Activated gamma-delta T cell (primary cell): ENCODE measurements at places on chromosomes 1 and 21.

GRCh38 chr1:226793620-226794276 is 54.7 kb upstream of the ITPKB start:
- DNase-seq, result no peak

DNA sequence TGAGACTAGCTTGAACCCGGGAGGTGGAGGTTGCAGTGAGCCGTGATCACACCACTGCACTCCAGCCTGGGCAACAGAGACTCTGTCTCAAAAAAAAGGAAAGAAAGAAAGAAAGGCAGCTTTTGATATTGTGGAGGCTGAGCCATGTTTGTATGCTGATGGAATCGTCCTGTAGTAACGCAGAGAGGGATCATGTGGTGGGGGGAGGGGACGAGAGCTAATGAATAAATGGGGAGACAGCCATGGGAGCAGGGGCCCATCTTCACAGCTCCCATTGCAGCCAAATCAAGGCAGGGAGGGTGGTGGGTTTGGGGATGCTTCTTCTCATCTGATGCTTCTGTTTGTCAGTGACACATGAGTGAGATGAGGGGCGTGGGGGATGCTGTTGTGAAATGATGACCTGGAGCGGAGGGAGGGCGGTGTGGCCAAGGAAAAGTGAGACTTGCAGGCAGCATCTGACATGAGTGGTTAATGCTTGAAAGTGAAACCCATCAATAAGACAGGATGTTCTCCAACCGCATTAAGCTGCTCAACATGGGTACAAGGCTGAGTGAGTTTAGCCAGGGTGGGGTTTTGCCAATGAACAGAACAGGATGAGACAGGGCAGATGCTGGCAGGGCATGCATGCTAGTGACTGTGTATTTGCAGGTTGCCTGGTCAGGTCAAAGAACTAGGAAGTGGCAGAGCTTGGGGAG is 16.7 kb downstream of the SPATA21 start:
- no peak for DNase-seq

GRCh38 chr1:173420330-173420806 is 56.8 kb upstream of the PRDX6 start:
- no peak for DNase-seq

GRCh38 chr1:180791806-180792205 is 120.9 kb upstream of the KIAA1614 start:
- no peak for DNase-seq

DNA sequence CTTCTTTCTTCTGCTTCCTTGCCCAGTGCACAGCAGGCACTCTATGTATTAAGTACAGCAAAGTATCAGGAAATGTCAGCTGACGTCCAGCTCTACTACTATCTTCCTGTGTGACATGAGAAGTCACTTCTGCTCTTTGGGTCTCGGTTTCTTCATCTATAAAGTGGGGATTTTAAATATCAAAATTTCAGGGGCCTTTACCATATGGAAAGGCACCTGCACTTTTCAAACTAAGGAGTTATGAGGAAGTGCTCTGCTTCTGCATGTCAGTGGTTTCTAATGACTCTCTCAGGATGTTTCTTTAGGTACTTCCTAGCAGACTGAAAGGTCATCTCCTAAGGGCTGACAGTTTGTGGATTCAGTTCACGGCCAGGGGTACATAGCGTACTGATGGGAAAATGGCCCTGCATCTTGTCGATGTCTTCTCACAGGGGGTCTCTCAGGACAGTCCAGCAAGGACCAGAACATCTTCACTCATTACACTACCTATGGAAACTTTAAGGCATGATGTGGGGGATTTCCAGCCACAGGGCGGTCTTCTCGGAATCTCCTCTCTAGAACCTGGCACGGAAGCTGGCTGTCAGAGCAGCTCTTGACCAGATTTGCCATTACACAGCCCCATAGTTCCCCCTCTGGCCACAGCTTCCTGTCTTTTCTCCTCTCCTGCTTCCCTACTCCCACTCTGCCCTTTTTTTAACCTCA is 42.0 kb upstream of the MTF1 start:
- DNase-seq, result no peak

DNA sequence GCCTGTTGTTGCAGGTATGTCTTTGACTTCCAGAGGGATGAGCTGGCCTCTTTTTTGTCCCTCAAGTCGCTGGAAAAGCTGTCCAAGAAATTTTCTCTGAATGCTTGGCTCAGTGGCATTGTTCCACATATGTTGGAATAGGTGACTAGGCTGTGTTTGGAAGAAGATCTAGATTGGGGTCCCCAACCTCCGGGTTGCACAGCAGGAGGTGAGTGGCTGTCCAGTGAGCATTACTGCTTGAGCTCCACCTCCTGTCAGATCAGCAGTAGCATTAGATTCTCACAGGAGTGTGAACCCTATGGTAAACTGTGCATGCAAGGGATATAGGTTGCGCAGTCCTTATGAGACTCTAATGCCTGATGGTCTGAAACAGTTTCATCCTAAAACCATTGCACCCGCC is 18.1 kb downstream of the BACH1 start:
- no peak for DNase-seq

GRCh38 chr1:3067671-3068563 is 1.1 kb upstream of the PRDM16 start:
- DNase-seq, result no peak

DNA sequence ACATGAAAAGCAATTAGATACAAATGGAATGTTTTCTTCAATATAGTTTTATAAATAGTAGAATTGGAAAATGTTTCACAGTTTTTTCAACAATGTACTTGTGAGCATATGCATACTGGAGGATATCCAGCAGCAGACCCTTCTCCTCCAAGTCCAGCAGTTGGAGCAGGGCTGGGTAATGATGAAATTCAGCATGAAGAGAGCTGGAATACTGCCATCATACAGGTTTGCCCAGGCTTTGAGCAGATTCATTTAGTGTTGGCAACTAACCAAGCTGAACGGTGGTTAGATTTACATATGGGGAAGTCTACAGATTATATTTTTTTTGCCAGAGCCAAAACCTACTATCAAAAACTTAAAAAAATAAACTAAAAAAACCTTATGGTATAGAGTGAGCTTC is 38.3 kb downstream of the WDR3 start:
- DNase-seq, result no peak

GRCh38 chr1:1308756-1309250 is 406 bp downstream of the PUSL1 start:
- no peak for DNase-seq

GRCh38 chr1:30418939-30419720 is 304.3 kb downstream of the MATN1 start:
- no peak for DNase-seq

DNA sequence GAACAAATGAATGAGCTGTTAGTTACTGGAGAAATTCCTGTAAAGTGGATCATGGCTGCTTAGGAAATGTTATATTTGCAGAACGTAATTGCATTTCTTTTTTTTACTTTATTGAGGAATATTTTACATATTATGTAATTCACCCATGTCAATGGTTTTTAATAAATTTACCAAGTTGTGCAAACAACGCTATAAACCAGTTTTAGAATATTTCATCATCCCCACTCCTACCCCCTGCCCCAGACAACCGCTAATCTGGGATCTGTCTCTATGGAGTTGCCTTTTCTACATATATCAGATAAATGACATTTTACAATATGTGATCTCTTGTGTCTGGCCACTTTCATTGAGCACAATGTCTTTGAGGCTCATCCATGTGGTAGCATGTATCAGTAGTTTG is 4.3 kb upstream of the IFFO2 start:
- DNase-seq, result no peak

DNA sequence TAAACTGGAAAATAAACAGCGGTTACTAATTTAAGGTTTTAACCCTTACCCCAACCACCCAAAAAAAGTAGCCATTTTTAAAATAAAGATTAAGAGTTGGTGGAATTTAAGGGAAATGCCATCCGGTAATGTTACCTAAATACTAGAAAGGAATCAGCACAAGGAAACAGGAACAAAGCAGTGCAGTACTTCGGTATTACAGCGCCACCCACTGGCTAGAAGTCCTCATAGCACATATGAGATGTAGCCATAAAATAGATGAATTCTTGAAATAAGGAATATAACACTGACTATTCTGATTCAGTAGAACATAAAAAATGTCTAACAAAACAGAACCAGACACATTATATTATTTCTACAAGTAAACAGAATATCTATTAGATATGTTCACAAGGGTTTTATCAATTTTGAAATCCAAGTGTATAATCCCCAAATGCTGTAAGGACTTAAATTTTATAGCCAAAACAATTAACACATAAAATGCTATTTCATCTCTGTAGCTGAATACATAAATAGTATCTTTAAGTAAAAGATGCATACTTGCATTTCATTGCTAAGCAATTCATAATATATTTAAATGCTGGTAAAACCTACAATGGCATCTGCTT is 58.8 kb downstream of the FRRS1 start:
- no peak for DNase-seq

- no peak for DNase-seq
Observed at GRCh38 chr1:64745986-64746940, 1.4 kb downstream of the RAVER2 start.

DNA sequence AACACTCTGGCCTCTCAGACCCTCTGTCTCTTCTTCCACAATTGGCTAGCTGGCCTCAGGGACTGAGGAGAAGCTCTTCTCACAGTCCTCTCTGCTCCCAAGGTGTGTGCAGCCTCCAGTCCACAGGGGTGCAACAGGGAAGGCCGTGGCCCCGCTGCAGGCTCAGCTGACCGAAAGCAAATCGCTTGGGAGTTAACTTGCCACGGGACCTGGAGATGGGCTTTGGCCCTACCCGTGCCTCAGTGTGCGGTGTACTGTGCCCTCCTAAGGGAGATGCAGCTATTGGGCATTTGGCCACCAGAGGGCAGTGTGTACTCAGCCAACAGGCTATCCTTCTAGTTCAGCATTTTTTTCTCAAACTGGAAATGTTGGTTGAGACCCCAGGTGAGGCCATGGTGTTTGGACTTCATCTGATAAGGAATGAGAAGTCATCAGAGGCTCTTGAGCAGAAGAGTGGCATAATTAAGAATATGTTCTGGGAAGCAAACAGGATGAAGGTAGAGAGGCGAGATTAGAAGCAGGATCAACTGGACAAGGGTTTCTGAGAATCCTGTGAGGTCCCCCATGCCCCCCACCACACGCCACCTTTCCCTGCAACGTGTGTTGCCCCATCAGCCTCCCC is 42.5 kb upstream of the TMEM125 start:
- DNase-seq, result no peak

- DNase-seq, result no peak
Observed at GRCh38 chr1:211347077-211347844, 20.6 kb downstream of the TRAF5 start.
